Upper lobe of right lung (tissue), 1 donor: ENCODE measurements at places on chromosomes 5 and 9. TPM values are rescaled to one million over a fixed set of nuclear protein-coding genes. Genes with fewer than 3 reads are reported as not detected.
A peak's percentile ranks its signal among the peaks of the same experiment; 100 is the strongest.

GRCh38 chr5:159807586-159807985, 108.7 kb upstream of the ADRA1B start:
- no peak for DNase-seq
- H3K4me3 ChIP-seq, result no peak overlapping the region
- H3K27ac ChIP-seq, result no peak overlapping the region
- H3K4me1 ChIP-seq, result no peaks in the 10 kb centered on the region
- H3K27me3 ChIP-seq, result no peaks in the 10 kb centered on the region

- no peaks in the 10 kb centered on the region for H3K27me3 ChIP-seq
- H3K4me3 ChIP-seq, result peak overlapping the region; percentile 8
- DNase-seq, result peak; percentile 70
- H3K27ac ChIP-seq, result peak overlapping the region; percentile 49
Measured at GRCh38 chr5:157540707-157541446, 34.7 kb downstream of the ADAM19 start.

TMC1 gene
- not detected for total RNA-seq

DNA sequence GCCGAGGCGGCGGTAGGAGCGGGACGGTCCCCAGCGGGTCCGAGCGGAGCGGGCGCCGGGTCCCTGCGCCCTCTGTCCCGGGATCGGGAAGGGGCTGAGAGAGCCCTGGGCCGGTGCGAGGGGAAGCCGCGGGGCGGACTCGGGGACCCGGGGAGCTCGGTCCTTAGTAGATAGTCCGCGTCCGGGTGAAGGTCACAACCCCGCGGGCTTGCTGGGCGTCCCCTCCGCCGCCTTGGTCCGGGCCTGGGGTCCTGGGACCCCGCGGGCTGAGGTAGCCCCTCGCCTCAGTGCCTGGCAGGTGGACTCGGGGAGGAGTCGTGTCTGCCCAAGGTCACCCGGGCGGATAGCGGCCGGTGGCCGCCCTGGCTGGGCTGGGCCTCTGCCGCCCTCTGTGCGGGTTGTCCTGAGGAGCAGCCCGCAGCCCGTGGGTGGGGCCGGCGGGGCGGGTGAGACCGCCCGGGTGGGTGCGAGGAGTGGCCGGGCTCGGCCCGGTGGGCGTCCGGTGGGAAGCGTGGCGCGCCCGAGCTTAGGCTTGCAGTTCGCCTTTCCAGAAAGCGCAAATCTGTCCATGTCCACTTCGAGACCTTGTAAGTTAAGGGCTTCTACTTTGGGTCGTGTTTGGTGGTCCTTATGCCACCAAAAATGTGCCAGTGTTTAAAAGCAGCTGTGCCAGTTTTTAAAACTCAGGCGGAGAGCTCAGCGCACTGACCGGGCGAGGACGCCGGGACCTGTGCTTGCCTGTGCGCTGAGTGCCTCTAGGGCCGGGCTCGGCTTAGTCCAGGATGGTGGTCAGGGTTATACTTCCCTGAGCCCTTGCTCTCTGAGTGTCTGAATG, 554 bp downstream of the SDHA start:
- H3K4me3 ChIP-seq, result peak overlapping the region; percentile 86
- peak overlapping the region; percentile 90 for H3K27ac ChIP-seq
- peaks cover 39% of the 10 kb centered on the region for H3K4me1 ChIP-seq

DNA sequence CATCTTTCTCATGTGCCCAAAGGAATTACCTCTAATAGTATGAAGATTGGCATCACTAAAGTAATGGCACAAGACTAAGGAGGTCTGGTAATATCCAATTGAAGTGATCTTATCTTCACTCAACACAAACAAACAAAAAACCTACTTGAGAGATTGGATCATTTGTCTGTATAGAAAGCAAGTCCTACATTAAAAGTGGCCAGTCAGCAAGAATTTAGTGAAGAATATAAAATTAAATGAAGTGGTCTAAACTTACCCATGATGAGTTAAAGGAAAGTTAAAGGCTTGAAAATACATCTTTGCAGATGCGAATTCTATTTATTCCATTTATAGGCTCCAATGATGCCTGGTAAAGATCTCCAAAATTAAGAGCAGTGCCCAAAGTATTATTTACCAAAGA, 350.3 kb upstream of the PCSK5 start:
- H3K27ac ChIP-seq, result no peak overlapping the region
- no peaks in the 10 kb centered on the region for H3K36me3 ChIP-seq
- H3K4me1 ChIP-seq, result no peaks in the 10 kb centered on the region
- no peak overlapping the region for H3K4me3 ChIP-seq
- no peak for DNase-seq
- no peaks in the 10 kb centered on the region for H3K27me3 ChIP-seq

DNA sequence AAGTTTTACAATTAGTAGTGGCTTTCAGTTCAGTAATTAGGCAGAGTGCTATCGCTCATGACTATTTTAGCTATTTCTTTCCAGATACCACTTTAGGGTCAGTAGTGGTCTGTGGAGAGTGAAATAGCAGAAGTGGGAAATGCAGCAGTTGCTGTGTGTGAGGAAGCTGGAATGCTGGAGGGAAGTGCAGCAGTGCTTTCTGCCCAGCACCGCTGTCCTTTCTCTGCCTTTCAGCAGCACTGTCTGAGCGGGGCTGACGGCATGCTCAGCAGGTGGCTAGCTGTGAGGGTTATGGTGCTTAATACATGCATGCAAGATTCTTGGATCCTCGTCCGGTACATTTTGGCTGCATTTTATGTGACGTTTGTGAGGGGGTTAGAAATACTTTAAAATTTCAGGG, 213.9 kb downstream of the PBX3 start:
- DNase-seq, result no peak
- no peak overlapping the region for H3K27ac ChIP-seq

DNA sequence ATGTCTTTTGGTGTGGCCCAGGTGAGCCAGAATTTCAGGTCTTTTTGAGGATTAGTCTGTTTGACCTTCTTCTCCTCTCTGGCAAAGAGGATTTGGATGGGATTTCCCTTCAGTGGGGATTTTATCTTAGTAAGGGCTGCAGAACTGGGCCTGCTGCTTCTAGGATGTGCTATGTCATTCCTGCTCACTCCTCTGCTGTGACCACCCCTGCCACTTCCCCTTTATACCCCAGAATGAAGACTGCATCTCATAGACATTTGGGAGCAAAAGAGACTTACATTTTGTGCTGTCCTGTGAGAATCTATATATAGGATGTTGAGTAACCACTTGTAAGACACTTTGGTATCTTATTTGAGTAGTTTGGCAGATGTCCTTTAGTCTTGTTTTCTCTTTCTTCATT, 76.2 kb downstream of the ARHGAP26 start:
- no peak overlapping the region for H3K27ac ChIP-seq
- H3K27me3 ChIP-seq, result no peaks in the 10 kb centered on the region
- no peak overlapping the region for H3K4me3 ChIP-seq
- peaks cover 22% of the 10 kb centered on the region for H3K4me1 ChIP-seq
- H3K36me3 ChIP-seq, result no peaks in the 10 kb centered on the region

GRCh38 chr5:68369023-68369359, 153.4 kb downstream of the PIK3R1 start:
- H3K4me1 ChIP-seq, result no peaks in the 10 kb centered on the region
- DNase-seq, result no peak
- no peaks in the 10 kb centered on the region for H3K27me3 ChIP-seq
- no peaks in the 10 kb centered on the region for H3K36me3 ChIP-seq
- no peak overlapping the region for H3K27ac ChIP-seq
- H3K4me3 ChIP-seq, result no peak overlapping the region

KIF4B gene
- 0.17 TPM for total RNA-seq

DNA sequence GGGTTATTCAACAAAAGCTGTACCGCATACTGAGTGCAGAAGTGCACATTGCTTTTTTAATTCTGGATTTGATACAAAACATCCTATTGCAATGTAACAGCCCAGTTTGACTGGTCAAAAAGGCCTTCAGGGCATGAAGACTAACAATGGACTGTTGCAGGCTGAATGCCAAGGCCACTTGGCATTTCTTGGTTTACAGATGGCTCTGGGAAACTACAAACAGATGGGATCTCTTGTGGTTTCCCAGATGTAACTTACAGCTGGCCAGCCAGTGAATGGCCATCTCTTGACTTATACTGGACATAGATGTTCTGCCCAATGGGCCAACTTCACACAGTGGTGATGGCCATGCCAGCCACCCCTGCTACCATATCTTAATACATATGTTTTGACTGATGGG, 36.8 kb downstream of the UGT3A2 start:
- H3K27me3 ChIP-seq, result no peaks in the 10 kb centered on the region
- H3K27ac ChIP-seq, result no peak overlapping the region
- no peak for DNase-seq
- no peaks in the 10 kb centered on the region for H3K36me3 ChIP-seq

OBP2B gene
- total RNA-seq, result not detected

IL4 gene
- not detected for total RNA-seq

ANKRD31 gene
- total RNA-seq, result 0.14 TPM

SHISAL2B gene
- total RNA-seq, result not detected

DNA sequence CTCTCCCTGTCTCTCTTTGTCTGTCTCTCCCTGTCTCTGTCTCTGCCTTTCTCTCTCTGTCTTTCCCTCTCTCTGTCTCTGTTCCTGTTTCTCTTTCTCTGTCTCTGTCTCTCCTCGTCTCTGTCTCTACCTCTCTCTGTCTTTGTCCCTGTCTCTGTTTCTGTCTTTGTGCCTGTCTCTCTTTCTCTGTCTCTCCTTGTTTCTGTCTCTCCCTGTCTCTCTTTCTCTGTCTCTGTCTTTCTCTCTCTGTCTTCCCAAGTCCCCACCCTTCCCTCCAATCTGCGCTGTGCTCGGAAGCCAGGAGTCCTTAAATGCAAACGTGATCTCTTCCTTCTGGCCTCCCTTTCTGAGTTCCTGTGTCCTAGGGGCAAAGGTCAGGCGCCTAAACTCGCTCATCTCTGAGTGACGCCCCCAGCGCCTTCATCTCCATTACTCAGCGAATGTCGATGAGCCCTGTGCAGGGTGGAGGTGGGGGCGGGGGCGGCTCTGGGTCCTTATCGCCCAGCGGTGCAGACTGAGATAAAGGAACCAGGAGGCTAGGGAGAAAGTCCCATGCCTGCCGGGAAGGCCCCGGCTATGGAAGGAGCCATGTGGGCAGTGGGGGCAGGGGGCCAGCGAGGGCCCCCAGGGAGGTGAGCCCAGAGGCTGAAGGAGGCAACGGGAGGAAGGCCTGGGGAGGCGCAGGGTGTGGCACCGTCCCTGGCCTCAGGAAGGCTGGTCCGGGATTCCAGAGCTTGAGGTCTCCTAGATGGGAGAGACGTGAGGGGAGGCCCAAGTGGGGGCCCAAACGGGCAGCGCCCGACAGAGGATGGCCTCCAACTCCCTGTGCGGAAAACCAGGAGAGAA, 1.5 kb upstream of the SLC6A19 start:
- no peak overlapping the region for H3K27ac ChIP-seq
- H3K36me3 ChIP-seq, result no peaks in the 10 kb centered on the region
- no peak overlapping the region for H3K4me3 ChIP-seq
- DNase-seq, result no peak
- no peaks in the 10 kb centered on the region for H3K4me1 ChIP-seq

PFN3 gene
- not detected for total RNA-seq

GRCh38 chr9:136110082-136111061, 8.3 kb downstream of the TMEM250 start:
- peaks cover 48% of the 10 kb centered on the region for H3K4me1 ChIP-seq
- H3K36me3 ChIP-seq, result peaks cover 10% of the 10 kb centered on the region
- H3K27me3 ChIP-seq, result no peaks in the 10 kb centered on the region
- H3K27ac ChIP-seq, result peak overlapping the region; percentile 92

GRCh38 chr5:56686337-56687195, 128.8 kb upstream of the MAP3K1 start:
- H3K27me3 ChIP-seq, result no peaks in the 10 kb centered on the region
- DNase-seq, result no peak
- no peaks in the 10 kb centered on the region for H3K36me3 ChIP-seq
- H3K4me3 ChIP-seq, result no peak overlapping the region

SPINK7 gene
- not detected for total RNA-seq

- no peaks in the 10 kb centered on the region for H3K4me1 ChIP-seq
- no peak overlapping the region for H3K27ac ChIP-seq
- no peaks in the 10 kb centered on the region for H3K36me3 ChIP-seq
- no peak for DNase-seq
- H3K27me3 ChIP-seq, result no peaks in the 10 kb centered on the region
Measured at GRCh38 chr5:10077791-10078545, 171.7 kb downstream of the ATPSCKMT start.

GRCh38 chr9:78386773-78387172, 89.8 kb downstream of the PSAT1 start:
- DNase-seq, result no peak
- H3K27ac ChIP-seq, result no peak overlapping the region

GRCh38 chr5:63962279-63962678, at the start of gene HTR1A:
HTR1A (minus strand) TSS chr5:63962445; CDS start chr5:63961719, 726 bp downstream.
- no peak within 1 kb of the TSS for H3K27ac ChIP-seq
- no peak for DNase-seq
- H3K4me1 ChIP-seq, result no peaks in the 10 kb centered on the region
- H3K36me3 ChIP-seq, result no peaks in the 10 kb centered on the region

C9orf50 gene
- not detected for total RNA-seq

- no peaks in the 10 kb centered on the region for H3K27me3 ChIP-seq
- H3K36me3 ChIP-seq, result no peaks in the 10 kb centered on the region
- DNase-seq, result no peak
- H3K27ac ChIP-seq, result no peak overlapping the region
Measured at GRCh38 chr9:16132513-16132912, 579.7 kb downstream of the CCDC171 start.

ADAMTS6 gene
- total RNA-seq, result 2.3 TPM

DNA sequence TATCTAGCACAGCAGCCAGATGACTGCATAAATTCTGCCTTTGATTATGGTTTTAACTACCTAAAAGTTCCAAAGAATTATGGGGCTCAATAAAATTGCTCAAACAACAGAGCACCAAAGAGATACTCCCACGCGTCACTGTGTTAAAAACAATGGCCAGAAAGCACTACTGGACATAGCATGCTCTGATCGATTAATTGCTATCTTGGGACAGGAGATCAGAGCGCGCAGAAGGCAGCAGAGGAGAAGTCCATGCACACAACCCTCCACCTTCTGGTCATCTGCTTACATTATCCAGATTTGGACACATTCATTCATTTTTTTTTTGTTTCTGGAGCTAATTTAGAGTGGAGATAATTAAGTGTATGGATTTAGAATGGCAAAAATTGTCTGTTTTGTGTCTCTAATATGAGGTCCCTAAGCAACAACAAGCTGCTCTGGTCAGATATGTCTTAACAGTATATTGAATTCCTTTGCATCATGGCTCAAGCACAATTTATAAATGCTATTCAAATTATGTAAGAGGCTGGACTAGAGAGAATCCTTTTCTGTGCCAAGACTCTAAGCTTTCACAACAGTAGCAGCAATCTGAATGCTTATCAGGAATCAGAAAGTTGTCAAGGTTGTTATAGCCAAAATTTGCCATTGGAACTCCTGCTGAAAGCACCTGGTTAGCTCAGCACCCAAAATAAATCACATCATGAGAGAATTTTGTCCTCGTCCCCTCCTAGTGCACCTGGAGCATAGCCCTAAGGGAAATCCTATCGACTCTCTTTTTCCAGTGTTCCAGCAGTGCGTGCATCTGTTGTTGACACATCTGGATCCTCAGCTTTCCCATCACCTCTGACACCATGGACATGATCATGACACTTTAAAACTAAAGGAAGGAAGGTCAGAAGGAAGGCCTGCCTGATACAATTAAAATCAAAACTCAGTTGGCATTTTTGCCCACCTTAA, 98.6 kb upstream of the HMHB1 start:
- no peaks in the 10 kb centered on the region for H3K27me3 ChIP-seq
- no peak for DNase-seq
- H3K4me1 ChIP-seq, result peaks cover 17% of the 10 kb centered on the region
- H3K4me3 ChIP-seq, result no peak overlapping the region

PCSK1 gene
- not detected for total RNA-seq

ANKRD20A1 gene
- total RNA-seq, result 1.5 TPM
